ENCODE measurements at places on chromosomes 13 and 19. TPM values are rescaled to one million over a fixed set of nuclear protein-coding genes. Genes with fewer than 3 reads are reported as not detected.
A peak's percentile ranks its signal among the peaks of the same experiment; 100 is the strongest.

MCEMP1 gene
- polyA plus RNA-seq: not detected

- DNase-seq: no peak
Observed at GRCh38 chr19:54462655-54463530, 685 bp downstream of the LENG9 start.

MATK gene
- 0.27 TPM for polyA plus RNA-seq

DNA sequence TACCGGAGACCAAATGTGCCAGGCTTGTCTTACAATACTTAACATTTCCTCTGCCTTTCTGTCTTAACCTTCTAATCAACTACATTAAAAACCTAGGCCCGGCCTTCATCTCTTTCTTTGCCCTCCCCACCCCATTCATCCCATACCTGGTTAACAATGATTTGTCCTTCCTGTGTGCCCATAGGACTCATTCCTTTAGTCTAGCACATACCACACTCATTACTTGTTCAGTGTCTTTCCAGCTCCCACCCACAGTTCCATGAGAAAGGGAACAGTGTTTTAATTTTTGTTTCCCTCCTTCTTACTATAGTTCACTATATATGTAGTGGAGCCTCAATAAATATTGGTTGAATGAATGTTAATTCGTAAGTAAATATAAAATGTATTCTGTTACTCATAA lies 2.4 kb downstream of the CLN5 start:
- peak; percentile 46 for DNase-seq

GRCh38 chr19:29255006-29255405 lies 42.1 kb upstream of the UQCRFS1 start:
- DNase-seq: no peak

IGFL3 gene
- polyA plus RNA-seq: 236 TPM

DNA sequence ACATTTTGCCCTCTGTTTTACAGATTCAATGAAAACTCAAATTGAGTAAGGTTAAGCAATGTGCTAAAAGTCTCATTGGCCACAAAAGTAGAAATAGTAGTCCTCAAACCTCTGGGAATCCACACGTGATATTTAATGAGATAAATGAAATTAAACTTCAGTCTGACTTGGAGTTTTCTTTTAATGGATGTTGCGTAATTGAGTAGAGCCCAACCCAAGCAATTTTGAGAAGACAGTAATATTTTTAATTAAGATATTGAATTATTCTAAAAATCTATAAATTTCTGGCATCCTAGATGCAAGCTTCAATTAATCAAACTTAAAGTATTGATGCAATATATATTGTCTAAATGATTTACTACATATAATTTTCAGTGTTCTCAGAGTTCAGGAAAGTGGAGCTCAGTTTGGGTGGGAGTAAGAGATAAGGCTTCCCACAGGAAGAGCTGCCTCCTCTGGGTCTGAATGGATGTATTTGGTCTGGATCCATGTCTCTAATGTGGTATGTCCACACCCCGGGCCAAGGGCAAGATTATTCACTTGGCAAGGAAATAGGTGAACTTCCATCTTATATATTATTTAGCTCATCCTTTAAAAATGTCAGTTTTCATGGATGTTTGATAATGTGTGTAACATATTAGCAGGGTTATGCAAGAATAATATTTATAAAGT lies 6.9 kb downstream of the MBNL2 start:
- DNase-seq: no peak

- DNase-seq: no peak
Observed at GRCh38 chr13:43019811-43020210, 3.6 kb upstream of the DNAJC15 start.

DNA sequence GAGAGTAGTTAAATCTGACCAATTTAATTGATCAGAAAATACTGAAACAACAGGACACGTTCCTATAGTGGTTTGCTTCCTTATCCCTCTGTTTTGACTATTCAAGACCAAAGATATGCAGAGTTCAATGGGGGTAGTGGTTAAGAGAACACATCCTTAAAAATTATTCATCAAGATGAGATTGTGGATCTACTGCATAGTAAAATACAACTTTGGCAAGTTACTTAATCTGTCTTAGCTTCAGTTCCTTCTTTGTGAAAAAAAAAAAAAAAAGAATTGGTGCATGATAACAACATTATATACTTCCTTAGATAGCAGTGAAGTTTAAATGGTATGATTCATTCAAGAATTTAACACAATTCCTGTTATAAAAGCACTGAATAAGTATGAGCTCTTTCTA lies 552.1 kb downstream of the DCT start:
- DNase-seq: no peak

Data from keratinocyte (primary cell).